T-helper 1 cell (primary cell): ENCODE measurements at places on chromosomes 11 and 22.

DNA sequence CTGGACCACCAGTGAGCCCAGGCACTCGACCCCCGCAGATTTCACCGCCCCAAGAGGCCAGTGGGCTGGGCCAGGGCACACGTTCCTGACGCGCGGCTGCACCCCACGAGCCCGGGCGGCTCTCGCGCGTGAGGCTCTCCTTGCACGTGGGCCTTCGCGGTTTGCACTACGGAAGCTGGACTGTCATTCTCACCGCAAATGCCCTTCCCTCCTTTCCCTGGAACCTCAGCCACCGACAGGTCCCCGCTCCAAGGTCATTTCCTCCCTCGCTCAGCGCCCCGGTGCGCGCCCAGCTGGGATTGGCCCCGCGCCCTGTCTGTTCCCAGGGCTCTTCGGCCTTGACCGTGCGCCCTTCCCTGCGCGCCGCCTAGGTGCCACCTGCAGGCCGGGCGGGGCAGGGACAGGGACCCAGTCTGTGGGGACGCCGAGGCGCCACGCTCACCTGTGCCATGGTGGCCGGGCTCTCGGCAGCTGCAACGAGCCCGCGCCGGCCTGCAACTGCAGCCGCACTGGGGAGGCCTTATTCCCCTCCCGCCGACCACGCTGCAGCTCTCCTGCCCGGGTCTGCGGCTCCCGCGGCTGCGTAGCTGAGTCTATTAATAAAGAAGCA lies 2.1 kb upstream of the CPT1A start:
- peak; percentile 60 for DNase-seq

GRCh38 chr11:4433856-4434255 lies 15.2 kb upstream of the OR52K2 start:
- DNase-seq: no peak

DNA sequence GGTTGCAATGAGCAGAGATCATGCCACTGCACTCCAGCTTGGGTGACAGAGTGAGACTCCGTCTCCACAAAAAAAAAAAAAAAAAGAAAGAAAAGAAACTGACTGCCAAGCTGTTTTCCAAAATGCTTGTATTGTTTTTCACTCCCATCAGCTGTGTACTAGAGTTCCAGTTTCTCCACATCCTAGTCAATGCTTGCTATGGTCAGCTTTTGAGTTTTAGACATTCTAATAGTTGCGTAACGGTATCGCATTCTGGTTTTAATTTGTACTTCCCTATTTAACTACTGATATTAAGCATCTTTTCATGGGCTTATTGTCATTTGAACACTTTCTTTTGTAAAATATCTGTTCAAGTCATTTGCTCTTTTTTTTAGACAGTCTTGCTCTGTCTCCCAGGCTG lies 55.7 kb downstream of the TSPAN18 start:
- no peak for DNase-seq

DNA sequence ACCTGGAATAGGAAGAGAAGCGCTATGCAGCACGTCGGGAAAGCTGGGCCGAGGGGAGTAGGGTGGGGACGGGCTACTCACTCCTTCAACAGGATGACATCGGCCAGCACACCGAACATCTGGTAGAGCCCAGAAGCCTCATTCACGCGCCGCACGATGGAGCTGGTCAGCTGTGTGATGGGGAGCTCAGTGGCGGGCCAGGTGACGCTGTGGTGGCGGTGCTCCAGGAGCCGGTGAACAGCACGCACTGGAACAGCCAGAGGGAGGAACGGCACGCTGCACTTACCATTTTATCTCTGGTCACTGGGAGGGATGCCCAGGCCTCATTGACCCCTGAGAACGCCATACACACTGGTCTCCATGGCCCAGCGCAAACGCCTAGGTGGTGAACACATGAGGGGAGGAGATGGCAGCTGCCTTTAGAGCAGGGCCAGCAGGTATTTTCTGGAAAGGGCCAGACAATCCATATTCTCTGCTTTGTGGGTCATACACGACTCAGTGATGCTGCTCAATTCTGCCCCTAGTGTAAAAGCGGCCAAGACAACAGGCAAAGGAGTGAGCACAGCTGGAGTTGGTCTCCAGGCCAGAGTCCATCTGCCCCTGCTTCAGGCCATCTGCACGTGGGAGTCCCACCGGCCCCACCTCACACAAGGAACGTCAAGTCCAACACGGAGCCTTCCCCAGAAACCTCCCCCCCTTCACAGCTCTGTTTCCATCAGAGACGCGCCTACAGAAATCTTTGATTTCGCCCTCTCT lies 8.8 kb downstream of the FOXRED2 start:
- no peak for DNase-seq

- DNase-seq: peak; percentile 7
Measured at GRCh38 chr11:82733444-82734119, at the start of gene FAM181B. Gene FAM181B (minus strand): TSS chr11:82733864. CDS start chr11:82733729, 135 bp downstream.

DNA sequence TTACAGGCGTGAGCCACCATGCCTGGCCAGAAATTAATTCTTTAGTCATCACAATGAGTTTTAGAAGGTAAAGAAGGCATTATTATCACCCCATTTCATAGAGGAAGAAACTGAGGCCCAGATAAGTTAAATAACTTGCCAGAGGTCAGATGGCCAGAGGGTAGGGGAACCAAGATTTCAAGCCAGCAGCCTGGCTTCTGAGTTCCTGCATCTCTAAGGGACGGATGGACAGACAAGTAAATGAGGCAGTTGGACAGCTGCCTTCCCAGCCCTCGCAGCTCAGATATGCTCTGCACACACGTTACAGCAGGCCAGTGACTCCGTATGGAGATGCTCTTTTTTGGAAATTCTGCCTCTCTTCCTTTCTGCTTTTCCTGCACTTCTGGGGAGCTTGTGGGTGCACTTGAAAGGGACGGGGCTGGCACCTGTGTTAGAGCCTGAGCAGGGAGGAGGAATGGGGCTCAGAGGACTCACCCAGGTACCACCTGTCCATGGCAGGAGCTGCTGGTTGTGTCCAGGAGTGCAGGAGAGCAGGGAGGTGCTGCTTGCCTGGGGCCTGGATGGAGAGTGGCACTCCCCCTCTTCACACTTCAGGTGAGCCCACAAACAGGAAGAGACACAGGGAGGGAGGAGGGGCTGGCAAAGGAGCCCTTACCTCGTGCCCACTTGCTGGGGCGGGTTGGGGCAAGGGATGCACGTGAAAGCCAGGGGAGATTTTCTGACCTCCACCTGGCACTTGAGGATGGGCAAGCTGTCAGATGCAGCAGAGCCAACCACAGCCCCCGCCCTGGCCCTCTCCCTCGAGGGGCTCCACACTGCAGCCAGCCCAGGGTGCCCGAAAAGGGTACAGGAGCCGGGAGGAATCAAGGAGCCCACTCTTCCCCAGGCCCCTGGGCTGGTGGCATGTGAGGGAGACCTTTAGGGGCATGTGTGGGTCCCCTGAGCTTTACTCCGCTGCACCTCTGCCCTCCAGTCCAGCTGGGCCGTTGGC lies 3.3 kb upstream of the FXYD2 start:
- DNase-seq: peak; percentile 25

DNA sequence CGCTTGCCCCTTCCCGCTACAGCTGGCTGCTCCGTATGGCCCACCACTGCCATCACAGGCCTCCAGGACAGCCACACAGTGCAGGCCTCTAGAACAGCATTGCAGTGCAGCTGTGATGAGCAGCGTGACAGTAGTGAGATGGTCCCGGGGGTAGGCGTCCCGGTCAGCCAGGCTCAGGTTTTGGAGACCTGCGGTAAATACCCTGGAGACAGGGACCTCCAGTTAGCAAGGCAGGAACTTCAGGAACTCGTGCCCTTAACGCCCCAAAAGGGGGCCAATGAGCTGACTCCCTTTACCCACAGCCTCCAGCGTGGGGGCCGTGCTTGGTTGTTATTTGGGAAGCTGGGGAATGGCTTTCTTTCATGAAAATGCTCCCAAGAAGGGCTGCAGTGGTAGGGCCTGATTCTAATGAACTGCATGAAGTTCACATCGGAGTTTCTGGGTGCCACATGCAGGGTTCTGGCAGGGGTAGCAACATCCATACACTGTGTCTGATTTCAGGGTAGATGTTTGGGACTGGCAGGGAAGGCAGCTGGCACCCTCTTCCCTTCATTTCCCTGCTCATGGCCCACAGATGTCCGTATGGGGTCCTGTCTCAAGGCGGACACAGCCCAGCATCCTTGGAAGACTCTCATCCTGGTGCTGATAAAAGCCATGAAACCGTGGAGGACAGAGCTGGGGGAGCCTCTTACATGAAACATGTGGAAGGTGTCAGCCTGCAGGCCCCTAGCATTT lies 440.5 kb downstream of the TBC1D22A start:
- no peak for DNase-seq

DNA sequence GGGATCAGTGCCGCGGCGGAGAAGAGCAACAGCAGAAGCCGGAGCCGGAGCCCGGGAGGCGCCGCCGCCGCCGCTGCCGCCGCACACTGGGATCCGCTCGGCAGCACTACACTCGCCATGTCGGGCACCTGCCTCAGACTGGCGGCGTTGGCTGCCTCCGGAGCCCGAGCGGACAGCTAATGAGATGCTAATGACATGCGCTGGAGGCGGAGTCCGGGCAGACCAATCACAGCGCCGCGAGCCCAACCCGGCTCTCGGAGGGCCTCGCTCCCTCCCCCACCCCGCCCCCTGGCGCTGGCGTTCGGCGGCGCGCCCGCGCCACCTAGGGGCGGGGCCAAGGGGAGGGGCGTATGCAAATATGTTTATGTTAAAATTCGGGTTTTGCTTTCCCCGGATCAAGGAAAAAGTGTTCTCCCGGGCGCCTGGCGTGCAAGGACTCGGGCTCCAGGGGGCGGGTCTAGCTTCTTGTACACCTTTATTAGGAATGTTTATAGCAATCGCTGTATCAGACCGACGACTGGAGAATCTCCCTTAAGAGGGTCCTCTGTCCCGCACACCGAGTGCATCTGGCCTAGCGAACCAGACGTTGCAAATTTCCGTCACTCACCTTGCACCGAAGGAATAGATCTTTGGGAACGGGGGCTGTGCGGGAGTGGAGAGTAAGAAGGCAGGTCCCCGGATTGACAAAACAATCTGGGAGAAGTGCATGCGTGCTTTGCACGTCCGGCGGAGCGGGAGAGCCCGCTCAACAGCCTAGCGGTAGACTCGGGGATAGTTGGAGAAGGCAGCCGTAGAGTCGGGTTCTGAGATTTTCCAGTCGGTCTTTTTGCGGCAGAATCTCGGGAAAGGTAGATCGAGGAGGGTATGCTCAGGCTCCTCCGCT lies at the start of gene CADM1:
Gene CADM1, minus strand, starts transcription at position 140 of the 883 bp plus-strand sequence.
- DNase-seq: peak; percentile 58

DNA sequence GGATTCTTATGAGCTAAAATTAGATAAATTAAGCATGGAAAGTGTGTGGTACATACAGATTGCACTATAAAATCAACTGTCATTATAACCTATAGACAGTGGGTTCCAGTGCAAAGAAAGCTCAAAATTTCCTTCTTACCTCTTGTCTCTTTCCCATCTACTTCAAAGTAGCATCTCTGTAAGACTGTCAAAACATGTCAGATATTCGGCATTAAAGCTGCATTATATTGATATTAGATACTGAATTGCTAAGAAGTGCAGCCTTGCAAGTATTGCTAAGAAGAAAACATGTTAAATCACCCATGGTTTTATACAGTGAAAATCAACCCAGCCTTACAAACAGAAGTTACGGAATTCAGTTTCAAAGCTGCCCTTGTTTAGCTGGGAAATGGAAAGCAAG lies 849.8 kb upstream of the FAT3 start:
- DNase-seq: no peak

DNA sequence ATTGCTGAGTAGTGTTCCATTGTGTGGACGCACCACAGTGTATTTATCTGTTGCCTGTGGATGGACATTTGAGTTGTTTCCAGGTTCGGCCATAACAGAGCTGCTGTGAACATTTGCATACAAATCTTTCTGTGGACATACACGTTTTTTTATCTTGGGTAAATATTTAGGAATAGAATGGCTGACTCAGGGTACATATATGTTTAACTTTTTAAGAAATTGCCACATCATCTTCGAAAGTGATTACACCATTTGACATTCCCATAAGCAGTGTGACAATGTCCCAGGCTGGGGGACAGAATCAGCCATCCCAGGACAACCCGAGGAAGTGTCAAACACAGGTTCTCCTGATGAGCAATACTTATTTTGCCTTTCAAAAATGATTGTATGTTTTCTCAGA lies 87.9 kb downstream of the OSBP2 start:
- DNase-seq: no peak

DNA sequence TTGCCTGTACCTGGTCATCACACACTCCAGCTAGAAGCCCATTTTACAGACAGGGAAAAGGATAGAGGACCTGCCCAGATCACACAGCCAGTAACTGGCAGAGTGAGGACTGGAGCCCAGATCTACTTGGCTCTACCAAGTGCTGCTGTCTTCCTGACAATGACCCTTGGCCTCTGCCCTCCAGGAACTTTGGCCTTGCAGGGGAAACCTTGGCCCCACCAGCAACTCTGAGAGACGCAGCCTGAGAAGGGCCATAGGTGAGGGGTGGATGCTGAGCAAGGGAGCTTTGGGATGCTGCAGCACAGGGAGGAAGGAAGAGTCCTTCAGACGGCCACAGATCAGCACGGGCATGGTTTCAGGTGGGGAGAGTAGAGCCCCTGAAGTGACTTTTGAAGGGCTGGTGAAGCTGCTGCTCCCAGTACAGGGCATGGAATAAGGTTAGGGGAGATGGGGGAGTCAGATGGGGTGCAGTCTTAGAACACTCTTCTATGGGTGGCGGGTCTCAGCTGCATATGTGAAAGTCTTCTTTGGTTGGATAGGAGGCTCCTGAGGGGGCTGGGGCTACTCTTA lies 2.0 kb upstream of the CAPN5 start:
- DNase-seq: no peak

DNA sequence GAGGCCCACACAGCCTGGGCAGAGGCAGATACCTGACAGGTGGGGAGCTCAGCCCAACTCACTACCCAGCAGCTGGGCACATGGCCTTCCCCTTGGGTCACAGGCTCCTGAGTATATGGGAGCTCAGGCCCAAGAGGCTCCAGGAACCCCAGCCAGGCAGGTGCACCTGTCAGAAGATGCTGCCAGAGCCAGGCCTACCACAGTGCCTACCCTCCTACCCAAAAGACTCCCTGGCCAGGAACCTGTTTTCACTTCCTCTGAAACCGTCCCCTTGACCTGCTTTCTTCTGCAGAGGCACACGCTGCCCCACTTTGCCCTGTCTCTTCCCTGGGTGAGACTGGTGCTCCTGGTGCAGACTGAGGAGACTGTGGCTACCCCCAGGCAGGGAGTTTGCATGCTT lies 2.9 kb downstream of the CHID1 start:
- no peak for DNase-seq

DNA sequence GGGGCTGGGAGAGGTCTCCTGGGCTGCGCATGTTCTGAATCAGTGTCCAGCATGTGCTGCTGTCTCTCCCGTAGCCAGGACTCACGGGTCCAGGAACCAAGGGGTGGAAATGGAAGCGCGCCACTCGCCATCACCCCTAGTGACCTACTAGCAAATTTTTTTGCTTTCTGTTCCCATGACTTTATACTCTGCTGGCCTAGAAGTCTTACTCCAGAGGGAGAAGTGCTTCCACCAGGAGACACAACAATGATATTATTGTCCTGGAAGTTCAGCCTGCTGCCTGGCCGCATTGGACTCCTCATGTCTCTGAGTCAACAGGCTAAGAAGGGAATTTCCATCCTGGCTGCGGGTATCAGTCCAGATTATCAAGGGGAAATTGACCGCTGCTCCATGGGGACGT lies 729.7 kb downstream of the BRD1 start:
- no peak for DNase-seq

DNA sequence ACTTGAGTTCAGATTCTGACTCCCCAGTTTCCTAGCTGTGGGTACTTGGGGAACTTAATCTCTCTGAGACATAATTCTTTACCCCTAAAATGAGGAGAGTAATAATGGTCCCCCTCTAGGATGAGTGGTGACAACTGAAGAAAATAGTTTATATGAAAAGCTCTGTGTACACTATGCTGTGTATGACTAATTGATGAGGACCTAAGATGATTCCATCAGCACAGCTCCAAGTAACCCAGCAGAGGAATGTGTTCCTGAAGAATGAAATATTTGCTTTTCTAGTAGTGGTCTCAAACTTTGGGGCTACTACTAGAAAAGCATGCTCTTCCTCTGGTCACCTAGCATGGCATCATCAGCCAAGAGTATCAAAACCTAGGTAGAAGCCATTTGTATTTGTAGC lies 217.3 kb upstream of the NARS2 start:
- no peak for DNase-seq
